ENCODE measurements at places on chromosomes 2 and 18.
A peak's percentile ranks its signal among the peaks of the same experiment; 100 is the strongest.

GRCh38 chr18:60347526-60348045 lies 25.0 kb downstream of the MC4R start:
- DNase-seq: no peak

DNA sequence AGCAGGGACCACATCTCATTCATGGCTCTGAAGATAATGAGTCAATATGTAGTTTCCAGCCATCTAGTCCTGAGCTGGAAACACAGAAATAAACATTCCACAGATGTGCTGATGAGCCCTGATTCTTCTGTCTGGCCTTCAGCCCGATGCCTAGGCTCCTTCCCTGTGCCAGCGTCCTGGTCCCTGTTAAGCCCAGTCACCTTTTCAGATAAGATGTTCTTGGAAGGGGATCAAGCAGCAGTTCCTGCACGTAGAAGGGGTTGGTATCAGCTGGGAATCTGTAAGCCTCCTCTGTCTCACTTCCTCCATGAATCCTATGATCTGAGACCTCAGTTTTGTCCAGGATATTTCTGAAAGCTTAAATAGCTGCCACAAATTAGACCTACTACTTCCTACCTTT lies 149.3 kb downstream of the TTC32 start:
- no peak for DNase-seq

DNA sequence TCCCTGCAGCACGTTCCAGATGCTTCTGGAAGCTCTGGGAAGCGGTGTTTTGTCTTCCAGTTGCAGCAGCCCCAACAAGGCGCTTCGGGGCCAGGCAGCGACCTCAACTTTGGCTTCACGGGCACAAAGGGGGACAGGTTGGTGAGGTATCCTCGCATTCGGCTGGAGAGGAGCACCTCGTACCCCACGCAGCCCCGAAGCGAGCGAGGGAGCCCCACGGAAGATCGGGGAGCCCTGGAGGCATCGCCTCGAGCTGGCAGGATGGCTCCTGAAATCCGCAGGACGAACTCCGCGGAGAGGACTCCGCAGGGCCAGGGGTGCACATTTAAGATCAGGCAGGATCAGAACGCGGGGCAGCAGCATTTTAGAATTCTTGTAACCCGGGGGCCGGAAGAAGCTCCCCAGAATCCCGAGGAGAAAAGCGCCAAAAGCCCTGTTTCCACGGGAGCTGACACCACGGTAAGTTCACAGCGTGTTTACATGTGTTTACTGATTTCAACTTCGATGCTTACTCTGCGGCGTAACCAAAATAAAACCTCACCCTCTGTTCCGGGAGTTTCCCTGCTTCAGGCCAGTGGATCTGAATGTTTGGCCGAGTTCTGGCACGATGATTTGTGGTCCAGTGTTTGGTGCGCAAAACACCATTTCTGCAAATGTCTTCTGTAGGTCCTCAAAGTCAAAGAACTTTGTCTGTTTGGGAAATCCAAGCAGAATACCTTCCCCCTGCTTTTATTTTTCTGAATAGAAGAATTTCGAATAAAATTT lies 212.5 kb downstream of the NEDD4L start:
- no peak for DNase-seq

GRCh38 chr18:66533693-66534092 lies 70.2 kb downstream of the CDH19 start:
- DNase-seq: no peak

DNA sequence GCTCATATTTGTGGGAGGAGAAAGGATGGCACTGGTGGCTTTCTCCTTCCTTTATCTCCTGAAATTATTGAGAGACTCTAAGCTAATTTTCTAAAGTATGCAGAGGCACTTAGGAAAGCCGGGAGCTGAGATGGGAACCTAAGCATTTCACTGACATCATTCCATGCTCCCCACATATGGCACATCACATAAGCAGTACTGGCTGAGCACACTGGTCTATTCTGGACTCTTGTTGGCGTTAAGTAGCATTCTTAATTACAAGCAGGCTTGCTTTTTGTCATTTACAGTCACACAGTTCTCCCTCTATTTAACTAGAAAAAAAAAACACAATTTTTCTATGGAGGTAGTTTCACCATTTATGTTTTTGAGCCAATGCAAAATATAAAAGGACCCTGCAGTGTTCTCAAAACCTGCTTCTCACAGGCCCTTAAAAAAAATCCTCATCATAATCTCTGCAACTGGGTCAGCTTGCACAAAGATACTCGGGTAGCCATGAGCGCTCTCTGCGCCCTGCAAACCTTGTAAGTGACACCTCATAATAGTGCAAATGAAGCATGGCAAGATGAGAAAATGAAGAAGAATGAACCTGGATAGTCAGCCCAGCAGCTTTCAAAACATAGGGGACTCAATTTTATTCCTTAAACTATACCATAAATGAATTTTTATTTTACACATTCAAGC lies 688.6 kb downstream of the NRXN1 start:
- DNase-seq: no peak

DNA sequence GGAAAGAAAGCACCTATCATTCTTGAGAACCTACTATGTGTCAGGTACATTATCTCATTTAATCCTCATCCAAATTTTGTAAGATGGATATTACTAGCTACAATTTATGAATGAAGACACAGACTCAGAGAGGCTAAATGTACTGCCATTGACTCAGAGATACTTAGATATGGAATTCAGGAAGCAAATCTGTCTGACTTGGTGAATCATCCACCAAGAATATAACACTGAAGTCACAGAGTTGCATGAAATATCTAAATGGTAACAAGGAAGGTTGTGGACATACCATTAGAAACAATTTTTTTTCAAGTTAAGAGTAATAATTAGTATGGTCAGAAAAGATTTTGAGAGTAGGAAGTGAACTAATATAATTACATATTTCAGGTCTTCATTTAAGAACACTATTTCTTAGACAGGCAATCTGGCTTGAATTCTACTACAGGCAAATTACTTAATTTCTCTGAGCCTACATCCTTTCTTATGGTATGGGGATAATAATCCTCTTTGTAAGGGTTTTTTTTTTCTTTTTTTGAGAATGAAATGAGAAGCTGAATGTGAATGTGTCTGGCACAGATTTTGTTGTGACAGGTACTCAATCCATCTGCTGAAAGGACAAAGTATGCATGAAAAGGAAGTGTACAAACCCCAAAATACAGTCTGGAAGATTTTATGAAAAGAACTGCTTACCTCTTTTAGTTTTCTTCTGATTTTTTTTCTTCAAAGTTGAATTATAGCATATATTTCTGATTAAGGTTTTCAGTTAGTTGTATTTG lies 14.8 kb upstream of the C2orf66 start:
- DNase-seq: no peak

DNA sequence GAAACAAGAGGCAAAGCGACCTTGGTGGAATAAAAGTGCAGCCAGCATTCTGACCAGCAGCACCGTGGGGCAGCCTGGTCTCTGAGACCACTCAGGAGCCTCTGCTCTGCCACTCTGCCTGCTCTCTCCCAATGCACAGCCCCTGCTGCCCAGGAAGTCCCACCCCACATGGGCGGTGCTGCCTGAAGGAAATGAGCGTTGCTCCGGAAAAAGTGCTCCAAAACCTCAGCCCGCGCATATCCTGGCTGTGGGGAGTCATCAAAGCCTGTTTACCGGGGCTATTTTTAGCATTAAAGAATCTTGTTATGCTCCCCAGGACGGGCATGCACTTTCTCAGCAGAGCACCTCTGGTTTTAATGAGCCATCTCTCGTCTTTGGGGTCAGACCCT lies 54.5 kb downstream of the EPAS1 start:
- peak; percentile 53 for DNase-seq

DNA sequence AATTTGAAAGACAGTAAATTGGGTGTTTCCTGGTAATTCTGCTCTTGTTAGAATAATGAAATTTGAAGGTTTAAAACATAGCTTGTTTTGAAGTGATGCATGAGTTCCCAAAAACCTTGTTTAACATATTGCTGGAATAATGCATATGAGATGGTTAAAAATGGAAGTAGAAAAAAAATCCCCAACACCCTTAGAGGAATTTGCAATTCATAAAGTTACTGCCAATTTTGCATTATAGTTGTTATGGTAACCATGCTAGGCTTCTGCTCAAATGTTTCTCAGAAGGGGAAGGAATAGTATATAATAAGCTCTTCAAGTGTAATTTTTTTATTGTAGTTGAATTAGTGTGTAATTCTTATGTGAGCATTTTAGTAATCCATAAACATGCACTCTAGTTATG lies 49.1 kb downstream of the FASTKD2 start:
- DNase-seq: no peak

- no peak for DNase-seq
These were observed 128.5 kb downstream of the STK39 start for GRCh38 chr2:168118733-168119514.

DNA sequence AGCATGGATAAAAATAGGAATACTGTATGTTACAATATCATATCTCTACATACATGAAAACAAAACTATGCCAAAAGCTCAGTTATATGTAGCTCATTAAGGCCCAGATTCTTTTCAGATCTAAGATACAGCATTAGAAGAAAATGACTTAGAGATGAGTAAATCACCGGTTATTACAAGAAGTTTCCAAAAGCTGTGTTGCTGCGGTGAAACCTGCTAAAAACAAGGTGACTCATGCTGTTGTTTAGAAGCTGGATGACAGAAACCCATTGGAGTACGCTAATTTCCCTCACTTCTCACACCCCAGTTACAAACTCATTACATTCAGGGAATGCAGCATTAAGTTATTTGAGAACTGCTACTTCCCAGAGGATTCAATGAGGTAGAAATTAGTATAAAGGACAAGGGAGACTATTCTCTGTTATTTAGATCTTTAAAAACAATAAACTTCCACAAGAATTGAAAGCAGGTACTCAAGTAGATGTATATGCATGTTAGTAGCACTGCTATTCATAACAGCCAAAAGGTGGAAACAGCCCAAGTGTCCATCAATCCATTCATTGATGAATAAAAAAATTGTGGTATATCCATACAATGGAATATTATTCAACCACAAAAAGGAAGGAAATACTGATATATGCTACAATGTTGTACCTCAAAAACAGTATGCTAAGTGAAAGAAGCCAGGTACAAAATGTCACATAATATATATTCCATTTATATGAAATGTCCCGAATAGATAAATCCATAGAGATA lies 32.6 kb downstream of the RBKS start:
- DNase-seq: no peak

DNA sequence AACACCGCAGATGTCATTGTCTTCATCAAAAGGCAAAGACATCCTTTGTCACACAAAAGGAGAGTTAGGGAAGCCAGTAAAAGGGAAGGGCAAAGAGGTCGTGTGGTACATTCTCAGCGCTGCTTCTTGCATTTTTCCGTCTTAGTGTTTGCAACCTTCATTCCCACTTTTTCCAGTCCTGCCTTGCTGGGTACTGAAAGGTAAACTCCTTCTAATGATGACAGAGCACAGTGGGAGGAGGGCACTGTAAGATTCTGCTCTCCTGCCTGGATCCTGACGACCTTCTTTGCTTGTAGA lies 424.3 kb upstream of the MEX3C start:
- DNase-seq: no peak

GRCh38 chr2:205800773-205801172 lies 118.5 kb downstream of the NRP2 start:
- DNase-seq: no peak

DNA sequence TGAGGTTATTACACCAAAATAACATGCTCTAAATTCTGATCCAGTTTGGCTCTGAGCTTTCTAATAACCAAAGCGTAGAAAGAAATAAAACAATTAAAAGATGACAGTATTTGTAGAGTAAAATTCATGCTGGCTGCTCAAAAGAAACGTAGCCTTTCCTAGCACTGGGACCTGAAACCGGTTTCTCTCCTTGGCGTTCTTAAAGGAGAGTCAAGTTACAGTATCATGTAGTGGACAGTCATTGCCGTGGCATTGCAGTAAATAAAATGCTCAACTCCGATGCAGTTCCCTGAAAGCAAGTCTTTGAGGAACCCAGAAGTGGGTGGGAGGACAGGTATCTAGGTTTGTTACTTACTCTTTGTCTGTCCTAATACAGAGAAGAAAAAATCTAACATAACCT lies 52.7 kb upstream of the ITM2C start:
- DNase-seq: no peak

GRCh38 chr2:39546937-39547336 lies 109.9 kb upstream of the MAP4K3 start:
- no peak for DNase-seq

- no peak for DNase-seq
These were observed 23.6 kb upstream of the GLS start for GRCh38 chr2:190856985-190857384.

DNA sequence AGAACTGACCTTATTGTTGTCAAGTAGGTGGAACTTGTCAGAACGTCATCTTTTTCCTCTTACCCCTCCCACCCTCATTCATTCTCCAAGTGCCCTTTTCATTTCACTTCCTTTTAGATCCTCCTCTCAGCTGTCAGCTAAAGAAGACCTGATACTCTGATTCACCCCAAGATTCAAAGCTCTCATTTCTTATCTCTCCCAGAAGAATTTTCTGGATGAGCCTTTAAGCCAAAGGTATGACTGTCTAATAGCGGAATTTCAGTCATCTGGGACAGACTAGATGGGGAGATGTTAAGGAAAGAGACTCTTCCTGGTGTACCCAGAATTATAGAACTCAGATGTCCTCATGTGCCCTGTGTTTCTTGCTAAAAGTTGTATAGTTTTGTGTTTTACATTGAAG lies 53.9 kb downstream of the TCF7L1 start:
- DNase-seq: no peak

GRCh38 chr2:162106146-162106551 lies 32.1 kb upstream of the DPP4 start:
- no peak for DNase-seq

DNA sequence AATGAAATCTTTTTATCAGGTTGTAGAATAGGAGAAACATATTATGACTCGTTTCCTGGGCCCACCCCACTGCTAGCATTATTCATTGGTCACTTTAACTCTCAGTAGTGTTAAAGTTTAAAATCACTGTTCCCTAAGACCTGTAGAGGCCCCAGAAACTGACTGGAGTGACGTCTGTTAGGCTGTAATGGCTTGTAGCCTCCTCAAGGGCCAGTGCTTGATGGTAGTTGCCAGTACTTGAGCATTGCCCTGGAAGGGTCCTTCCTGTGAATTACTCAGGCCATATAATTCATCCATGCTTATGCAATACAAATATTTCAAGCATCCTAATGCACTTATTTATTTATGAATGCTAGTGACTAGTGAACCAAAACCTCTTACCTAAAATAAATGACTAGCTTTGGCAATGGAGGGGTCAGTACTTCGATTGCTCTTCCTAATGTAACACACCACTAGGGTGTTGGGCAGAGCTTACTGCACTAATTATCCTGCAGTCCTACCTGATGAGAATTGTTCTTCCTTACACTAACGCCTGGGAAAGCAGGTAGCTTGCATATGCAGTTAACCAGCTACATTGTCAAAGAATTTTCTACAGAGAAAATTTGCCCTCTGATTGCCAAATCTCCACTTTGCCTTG lies 31.2 kb downstream of the ARHGAP25 start:
- DNase-seq: no peak
